H7 (cell line): ENCODE measurements at places on chromosomes 3 and 15. TPM values are rescaled to one million over a fixed set of nuclear protein-coding genes. Genes with fewer than 3 reads are reported as not detected.

KNG1 gene
- not detected in 2 replicates for total RNA-seq

FETUB gene
- not detected in 2 replicates for total RNA-seq

SLC28A2 gene
- total RNA-seq: 0.15 TPM in 1 of 2 replicates, not detected in the other

LTK gene
- 0.07 and 0.15 TPM in 2 replicates for total RNA-seq

ABI3BP gene
- 0.03 TPM in 1 of 2 replicates, not detected in the other for total RNA-seq

SPTBN5 gene
- 0.17 and 0.55 TPM in 2 replicates for total RNA-seq

OR5K2 gene
- total RNA-seq: not detected in 2 replicates

TFDP2 gene
- total RNA-seq: 66.2 and 77.3 TPM in 2 replicates

ELP6 gene
- total RNA-seq: 63.5 and 77.6 TPM in 2 replicates

TMEM108 gene
- 2.1 and 3.5 TPM in 2 replicates for total RNA-seq

ARHGEF26 gene
- total RNA-seq: 5.4 and 6.0 TPM in 2 replicates

SLC24A5 gene
- 0.07 and 0.11 TPM in 2 replicates for total RNA-seq

C3orf49 gene
- total RNA-seq: not detected in 2 replicates

MBD4 gene
- total RNA-seq: 25.1 and 37.4 TPM in 2 replicates

RYR3 gene
- total RNA-seq: 0.59 and 0.69 TPM in 2 replicates

GRCh38 chr3:5690904-5691532 lies 503.5 kb downstream of the EDEM1 start:
- DNase-seq: no peak

- DNase-seq: no peak
These were observed 25.3 kb downstream of the UBXN7 start for GRCh38 chr3:196406811-196407470.

DNA sequence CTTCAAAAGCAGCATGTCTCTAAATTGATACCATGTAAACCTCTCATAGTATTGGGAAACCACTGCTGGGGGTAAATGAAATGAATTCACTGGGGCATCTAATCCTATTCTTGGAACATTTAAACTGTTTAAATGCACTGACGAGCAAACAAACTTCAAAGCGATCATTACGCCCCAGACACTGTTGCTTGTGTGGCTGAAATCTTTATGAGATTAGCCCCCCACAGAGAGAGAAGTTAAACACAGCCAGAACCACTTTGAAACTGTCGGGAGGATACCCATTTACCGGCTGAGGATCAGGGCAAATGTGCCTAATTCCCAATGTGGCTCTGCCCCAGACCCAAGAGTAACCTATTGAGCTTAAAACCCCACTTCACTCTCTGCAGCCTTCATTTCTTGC lies 308.4 kb upstream of the CDIN1 start:
- DNase-seq: no peak

- DNase-seq: no peak
These were observed 29.6 kb downstream of the PPP4R2 start for GRCh38 chr3:73026111-73026759.

GRCh38 chr3:52501046-52501445 lies 5.9 kb downstream of the STAB1 start:
- no peak for DNase-seq

DNA sequence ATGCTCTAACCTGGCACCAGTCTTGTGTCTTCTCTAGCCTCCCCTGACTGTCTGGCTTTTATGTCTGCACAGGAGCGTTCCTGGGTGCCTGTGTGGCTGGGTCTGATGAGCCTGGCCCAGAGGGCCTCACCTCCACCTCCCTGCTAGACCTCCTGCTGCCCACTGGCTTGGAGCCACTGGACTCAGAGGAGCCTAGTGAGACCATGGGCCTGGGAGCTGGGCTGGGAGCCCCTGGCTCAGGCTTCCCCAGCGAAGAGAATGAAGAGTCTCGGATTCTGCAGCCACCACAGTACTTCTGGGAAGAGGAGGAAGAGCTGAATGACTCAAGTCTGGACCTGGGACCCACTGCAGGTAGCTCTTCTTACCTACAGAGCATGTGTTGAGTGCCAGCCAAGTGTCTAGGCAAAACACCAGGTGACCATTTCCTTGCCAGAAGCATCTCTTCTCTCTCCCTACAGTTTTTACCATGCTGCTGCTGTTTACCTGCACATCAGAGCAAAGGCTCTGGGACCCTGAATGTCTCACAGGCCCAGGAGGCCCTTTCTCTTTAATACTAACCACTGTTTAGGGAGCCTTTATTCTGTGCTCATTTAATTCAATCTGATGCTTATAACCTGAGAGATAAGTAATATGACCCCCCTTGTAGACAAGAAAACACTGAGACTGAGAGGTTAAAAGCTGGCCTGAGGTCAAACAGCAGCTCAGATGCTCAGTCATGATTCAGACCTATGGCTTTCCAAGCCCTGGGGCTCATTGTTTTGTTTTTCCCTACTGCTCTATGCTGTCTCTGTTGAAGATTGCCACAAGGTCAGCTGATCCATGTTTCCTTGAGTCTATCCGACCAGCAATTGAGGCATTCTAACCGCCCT lies 10.4 kb downstream of the PODXL2 start:
- DNase-seq: no peak

- no peak for DNase-seq
These were observed 35.5 kb downstream of the C3orf80 start for GRCh38 chr3:160260587-160261270.

GRCh38 chr3:30454636-30455035 lies 151.8 kb upstream of the TGFBR2 start:
- no peak for DNase-seq

DNA sequence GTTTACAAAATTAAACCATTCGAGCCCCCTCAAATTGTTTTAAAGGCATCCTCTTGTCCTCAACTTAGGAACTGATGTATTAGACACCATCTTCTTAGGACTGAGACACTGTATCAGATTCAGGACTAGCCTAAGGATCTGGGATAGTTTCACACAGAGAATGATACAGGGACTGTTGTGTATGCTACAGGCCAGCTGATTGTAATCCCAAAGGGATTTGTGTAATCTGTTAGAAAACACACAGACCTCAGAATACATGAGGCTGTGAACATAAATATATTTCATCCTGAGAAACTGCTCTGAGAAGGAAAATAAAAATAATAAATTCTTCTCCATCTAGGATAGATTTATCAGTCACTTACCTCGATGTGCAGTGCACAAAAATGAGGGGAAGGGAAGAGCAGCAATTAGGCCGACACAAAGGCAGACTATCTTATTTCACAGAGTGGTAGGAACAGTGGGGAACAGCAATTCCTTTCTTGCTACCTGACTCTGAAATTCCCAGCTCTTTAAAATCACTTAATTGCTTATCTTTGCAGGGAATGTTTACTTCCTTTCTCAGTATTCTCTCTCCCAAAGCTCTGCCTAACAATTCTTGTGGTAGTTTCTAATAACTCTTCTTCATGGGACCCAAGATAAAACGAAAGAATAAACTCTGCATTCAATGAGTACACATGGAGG lies 322.5 kb downstream of the MAGI1 start:
- DNase-seq: no peak

DNA sequence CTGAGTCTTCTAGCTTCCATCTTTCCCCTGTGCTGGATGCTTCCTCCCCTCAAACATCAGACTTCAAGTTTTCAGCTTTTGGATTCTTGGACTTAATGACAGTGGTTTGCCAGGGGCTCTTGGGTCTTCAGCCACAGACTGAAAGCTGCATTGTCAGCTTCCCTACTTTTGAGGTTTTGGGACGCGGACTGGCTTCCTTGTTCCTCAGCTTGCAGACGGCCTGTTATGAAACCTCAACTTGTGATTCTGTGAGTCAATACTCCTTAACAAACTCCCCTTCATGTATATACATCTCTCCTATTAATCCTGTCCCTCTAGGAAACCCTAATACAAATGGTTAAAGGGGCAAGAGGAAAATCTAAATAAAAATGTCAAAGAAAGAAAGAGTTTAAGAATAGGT lies 100.1 kb downstream of the ABI3BP start:
- no peak for DNase-seq

DNA sequence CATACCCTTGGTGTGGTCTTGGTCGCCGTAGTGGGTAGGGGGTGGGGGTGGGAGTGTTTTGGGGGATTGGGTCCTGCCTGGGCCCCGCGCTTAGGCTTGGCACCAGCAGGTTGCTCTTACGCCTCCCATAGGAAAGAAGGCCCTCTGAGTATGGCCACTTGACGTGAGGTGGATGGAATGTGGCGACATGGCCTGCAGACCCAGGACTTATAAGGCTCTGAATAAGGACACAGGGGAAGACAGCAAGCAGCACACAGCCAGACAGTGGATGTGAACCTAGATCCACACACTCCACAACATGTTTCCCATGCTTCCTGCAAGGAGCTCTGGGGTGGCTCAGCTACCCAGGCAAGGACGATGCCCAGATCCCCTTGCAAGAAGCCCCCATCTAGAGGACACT lies 12.4 kb downstream of the RBPMS2 start:
- DNase-seq: no peak

GRCh38 chr3:18099611-18100010 lies 325.5 kb downstream of the SATB1 start:
- no peak for DNase-seq

DNA sequence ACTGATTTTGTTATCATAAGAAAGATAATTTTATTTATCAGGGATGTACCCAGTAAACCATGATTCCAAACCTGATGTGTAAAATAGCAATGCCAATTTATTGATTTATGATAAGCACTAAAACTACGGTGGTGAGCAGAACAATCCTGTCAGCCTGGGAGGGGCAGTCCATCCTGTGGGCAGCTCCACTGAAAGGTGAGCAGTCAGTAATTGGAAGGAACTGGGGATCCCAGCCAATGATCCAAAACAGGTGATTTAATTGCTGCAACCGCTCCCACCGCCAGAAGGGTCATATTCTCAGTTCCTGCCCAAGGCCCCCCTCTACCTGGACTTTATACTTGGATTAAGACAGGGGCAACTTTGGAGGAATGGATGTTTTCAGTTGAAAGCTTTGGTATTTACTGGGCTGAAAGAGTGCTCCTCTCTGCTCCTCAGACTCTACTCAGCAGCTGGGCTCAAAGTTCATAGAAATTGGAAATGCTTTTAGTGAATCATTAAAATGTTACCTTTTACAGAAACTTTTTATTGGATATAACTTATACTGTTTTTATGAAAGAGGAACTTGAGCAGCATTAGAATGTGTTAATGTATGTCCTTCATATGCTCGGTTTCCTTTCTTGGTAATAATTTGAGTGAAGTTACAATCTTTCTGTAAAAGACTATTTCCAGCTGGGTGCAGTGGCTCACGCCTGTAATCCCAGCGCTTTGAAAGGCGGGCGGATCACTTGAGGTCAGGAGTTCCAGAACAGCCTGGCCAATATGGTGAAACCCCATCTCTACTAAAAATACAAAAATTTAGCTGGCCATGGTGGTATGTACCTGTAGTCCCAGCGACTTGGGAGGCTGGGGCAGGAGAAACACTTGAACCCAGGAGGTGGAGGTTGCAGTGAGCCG lies 198.6 kb upstream of the IL12A start:
- DNase-seq: no peak

DNA sequence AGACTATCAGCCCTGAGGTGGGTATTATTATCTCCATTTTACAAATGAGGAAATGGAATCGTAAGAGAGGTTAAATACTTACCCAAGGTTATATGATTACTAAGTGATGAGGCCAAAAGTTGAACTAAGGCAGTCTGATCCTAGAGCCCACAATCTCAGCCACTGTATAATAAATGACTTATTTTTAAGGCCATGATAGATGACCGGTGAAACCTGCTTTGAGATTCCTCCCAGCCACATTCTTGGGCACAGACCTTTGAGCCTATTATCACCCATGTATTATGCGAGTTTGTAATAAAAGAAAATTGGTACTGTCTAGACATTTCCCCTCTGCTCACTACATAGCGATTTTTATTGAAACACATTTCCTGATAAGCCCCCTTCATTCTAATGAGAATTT lies 37.4 kb downstream of the POLQ start:
- no peak for DNase-seq

GRCh38 chr3:86244905-86245304 lies 746.0 kb downstream of the VGLL3 start:
- DNase-seq: no peak

GRCh38 chr3:15052335-15053242 lies 12.5 kb downstream of the MRPS25 start:
- DNase-seq: no peak

GRCh38 chr15:51492528-51492927 lies 130.0 kb downstream of the DMXL2 start:
- no peak for DNase-seq

- DNase-seq: no peak
These were observed 143.5 kb downstream of the GSK3B start for GRCh38 chr3:119950666-119951325.

GRCh38 chr3:184591789-184592188 lies 30.2 kb downstream of the EPHB3 start:
- no peak for DNase-seq

GRCh38 chr15:68333775-68334470 lies 56.4 kb downstream of the FEM1B start:
- no peak for DNase-seq

DNA sequence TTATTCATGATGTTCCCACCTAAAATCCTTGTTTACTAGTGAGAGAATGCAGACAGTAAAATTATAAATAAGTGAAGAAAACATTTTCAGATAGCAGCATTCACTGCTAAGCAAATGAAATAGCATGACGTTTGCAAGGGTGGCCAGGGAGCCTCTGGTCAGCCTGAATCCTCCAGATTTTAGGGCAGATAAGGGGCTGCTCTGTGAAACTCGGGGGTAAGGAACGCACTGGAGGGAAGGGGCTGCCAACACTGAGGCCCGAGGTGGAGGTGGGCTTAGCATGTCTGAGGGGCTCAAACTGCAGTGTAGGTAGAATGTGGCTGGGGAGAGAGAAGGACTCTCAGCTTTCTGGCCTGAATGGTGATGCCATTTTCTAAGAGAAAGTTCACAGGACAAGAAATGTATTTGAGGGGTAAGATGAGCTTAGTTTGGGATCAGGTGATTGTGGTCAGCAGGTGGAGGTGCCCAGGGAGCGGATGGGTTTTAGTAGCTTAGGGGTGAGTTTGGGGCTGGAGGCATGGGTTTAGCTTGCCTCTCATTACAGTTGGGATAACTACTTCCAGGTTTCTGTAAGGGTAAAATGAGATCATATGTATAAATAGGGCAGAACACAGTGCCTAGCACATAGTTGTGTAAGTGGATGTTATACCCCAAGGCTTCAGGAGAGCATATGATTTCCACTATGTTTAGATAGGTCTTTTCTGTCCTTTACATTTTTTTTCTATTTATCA lies 20.5 kb downstream of the GPR171 start:
- DNase-seq: no peak

- DNase-seq: peak; percentile 14
These were observed 41.6 kb downstream of the IQCH start for GRCh38 chr15:67296188-67296587.
